Epithelial cell of alveolus of lung (primary cell): ENCODE measurements at places on chromosomes 2 and 18. TPM values are rescaled to one million over a fixed set of nuclear protein-coding genes. Genes with fewer than 3 reads are reported as not detected.

PDE11A gene
- 0.13 TPM in 1 of 2 replicates, not detected in the other for total RNA-seq

C1GALT1C1L gene
- total RNA-seq, result 0.39 TPM in 1 of 2 replicates, not detected in the other

TRMT61B gene
- total RNA-seq, result 6.9 and 13.7 TPM in 2 replicates

TEX44 gene
- total RNA-seq, result not detected in 2 replicates

STARD6 gene
- total RNA-seq, result not detected in 2 replicates

ANTXR1 gene
- 35.7 and 98.2 TPM in 2 replicates for total RNA-seq

KCNG3 gene
- 0.13 TPM in 1 of 2 replicates, not detected in the other for total RNA-seq

DCDC2C gene
- total RNA-seq, result not detected in 2 replicates

KIF1A gene
- 2.7 TPM in 1 of 2 replicates, not detected in the other for total RNA-seq

PDE1A gene
- 0.13 and 15.3 TPM in 2 replicates for total RNA-seq

OR6B2 gene
- total RNA-seq, result not detected in 2 replicates

POTEE gene
- not detected in 2 replicates for total RNA-seq
